ENCODE measurements at places on chromosomes 5 and 9.

GRCh38 chr5:69046375-69046957, 47.3 kb upstream of the SLC30A5 start:
- no peak for DNase-seq

DNA sequence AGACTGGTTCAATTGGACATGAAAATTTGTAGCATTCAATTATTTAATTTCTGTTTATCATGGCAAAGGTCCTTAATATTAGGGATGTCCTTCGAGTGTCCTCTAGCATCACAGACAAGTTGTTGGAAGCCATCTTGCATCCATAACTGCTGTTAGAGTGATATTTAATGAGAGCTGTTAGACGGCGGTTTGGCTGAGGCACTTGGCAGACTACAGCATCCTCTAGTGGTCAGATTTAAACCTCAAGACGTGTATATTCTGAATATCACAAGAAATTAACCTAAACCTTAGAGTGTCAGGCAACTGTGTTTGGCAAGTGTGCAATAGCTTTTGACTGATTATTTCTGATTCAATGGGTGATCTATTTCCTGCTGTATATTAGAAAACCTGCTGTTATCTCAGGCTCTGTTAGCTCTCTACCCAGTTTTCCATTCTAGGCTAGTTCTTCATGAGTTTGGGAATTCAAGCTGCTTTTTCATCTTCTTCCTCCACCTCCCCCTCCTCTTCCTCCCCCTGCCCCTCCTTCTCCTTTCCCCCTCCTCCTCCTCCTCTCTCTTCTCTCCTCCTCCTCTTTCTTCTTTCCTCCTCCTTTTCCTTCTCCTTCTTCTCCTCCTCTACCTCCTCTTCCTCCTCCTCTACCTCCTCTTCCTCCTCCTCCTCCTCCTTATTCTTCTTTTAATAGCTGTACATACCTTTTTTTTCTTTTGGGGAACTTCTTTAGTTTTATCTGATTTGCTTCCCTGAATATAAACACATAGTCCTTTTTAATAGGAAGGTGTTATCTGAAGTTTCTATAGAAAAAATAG, 8.6 kb downstream of the SPINK1 start:
- DNase-seq, result no peak

GRCh38 chr9:76370396-76371023, 23.7 kb downstream of the RFK start:
- no peak for DNase-seq

DNA sequence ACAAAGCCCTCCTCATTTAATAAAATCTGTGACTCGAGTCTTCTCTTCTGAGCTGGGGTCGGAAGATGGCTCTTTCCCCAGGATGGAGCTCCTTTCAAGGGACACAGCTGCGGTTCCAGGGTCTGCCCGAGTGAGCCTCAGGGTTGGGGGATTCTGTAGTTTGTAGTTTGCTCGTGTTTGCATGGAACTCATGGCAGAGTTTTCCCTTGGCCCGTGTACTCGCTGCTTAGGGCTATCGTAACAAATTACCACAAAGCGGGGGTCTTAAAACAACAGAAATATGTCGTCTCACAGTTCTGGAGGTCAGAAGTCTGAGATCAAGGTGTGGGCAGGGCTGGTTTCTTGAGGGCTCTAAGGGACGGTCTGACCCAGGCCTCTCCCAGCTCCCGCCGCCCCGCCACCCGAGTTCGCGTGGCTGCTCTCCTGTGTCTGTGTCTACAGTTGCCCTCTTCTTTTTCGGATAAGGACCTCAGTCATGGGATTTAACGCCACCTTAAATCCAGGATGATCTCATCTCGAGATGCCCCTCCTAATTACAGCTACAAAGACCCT, 13.9 kb upstream of the LPCAT1 start:
- no peak for DNase-seq

- DNase-seq, result peak; percentile 79
Observed at GRCh38 chr9:110752766-110753165, 84.2 kb downstream of the MUSK start.

DNA sequence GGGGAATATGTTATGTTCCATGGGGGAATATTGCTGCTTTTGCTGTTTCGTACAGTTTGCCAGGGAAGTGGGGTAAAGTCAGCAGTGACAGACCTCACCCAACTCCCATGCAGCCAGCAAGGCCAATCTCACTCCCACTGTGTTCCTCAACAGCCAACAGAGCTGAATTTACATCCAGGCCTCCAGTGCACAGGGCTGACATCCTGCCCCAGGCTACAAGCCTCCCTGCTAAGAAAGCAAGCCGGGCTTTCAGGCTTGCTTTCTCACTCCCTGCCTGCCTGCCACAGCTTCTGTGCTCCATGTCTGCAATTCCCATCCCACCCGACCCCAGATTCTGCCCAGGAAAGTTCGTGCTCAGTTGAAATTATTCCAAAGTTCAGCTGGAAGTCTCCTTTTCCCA, 25.5 kb upstream of the SNCAIP start:
- no peak for DNase-seq

DNA sequence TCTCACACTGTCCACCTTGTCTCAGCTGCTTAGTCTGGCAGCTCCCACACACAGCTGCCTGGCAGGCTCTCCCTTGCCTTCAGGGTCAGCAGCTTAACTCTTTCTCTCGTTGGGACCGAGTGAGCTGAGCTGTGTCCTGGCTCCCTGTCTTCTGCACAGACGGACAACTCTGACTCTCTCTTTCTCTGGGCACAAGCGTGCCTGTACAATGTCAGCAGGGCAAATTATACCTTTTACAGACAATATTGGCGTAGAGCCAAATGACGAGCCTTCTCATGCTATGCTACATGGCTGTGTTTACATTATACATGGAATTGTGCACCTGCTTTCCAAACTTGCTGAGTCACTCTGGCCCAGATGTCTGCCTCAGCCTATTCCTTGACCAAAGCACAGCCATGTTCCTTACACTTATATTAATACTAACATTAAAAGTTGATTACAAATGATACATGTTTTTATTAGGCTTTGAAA, 188.6 kb downstream of the CYLC2 start:
- DNase-seq, result no peak

All from brain pericyte (primary cell).